Activated CD4-positive, alpha-beta T cell treated with anti-CD3 and anti-CD28 coated beads, Interleukin-2, amount 10 ng/mL, durations not matched to agents 24 days and 14 days (primary cell): ENCODE measurements at places on chromosomes 13 and 19.

GRCh38 chr13:99376132-99376531, 68.9 kb upstream of the GPR183 start:
- no peak for DNase-seq

DNA sequence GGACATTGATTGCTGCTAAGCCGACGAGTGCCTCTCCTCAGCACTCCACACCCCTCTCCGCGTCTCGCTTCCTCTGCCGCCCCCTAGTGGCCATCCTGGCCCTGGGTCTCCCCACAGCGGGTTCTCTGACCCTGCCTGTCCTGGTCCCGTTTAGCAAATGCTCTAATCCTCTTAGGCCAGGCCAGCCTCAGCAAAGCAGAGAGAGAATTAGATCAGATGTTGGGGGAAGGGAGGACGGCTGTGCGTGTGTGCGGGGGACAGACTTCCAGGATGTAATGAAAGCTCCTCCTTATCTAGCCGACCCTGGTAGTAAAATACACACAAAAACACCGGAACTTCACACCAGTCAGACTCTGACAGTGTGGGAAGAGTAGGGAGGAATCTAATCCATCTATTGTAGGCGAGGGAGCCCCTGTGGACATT, 4.5 kb downstream of the TPRX2 start:
- peak; percentile 95 for DNase-seq

DNA sequence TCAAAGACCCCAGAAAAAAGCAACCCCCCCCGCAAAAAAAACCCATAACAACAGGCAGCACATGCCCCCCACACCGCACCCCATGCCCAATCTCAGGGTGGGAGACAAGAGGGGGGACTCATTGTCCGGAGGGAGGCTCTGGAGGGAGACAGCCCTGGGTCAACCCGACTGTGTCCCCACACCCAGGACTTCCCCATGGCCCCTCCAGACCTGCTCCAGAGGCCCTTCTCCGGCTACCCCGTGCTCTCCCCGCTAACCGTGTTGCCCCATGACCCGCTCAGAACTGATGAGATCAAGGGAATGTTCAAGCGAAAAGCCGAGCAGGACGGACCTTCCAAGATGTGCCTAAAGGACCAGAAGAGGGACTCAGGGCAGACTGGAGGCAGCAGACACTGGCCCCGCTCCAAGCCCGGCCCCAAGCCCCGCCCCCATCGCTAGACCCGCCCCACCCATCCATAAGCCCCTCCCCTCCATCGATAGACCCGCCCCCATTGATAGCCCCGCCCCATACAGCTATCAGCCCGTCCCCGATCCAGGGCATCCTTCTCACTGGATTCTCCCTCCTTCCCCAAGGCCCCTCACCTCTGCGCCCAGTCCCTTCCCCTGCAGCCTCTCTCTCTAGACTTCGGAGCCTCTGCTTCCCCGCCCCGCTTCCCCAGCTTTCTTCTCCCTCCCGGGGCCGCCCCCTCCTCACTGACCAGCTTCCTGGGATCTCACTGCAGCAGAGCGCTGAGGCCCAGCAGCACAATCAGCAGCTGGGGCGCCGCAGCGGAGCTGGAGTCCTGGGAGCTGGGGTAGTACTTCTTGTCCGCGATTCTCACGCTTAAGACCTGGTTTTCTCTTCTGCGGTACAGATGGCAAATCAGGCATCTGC, 2.2 kb downstream of the BST2 start:
- DNase-seq = peak; percentile 80

DNA sequence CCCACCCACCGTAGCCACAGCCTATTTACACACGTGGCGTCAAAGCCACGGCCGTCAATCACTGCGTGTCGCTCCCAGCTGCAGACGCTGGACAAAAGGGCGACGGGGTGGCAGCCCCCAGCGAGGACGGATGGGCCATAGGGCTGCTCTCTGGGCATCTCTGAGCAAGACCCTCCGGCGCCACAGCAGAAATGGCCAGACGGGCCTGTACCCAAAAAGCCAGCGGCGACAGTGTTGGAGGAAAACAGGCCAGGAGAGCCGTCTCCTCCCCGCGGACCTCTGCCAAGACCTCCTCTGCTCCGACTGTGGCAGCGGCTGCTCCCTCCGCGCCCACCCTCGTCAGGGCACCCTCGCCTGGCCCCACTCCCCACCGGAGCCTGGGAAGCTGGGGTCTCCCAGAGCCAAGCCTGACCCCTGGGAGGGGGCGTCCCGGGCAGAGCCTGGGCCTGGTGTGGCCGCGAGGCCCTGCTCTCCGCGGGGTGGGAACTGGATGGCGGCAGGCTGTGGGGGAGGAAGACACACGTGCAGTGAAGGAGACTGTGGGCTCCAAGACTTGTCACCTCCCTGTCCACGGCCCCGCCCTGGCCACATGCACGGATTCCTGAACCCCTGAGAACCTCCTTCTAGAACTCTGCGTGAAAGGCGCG, 2.7 kb downstream of the C2CD4C start:
- no peak for DNase-seq

DNA sequence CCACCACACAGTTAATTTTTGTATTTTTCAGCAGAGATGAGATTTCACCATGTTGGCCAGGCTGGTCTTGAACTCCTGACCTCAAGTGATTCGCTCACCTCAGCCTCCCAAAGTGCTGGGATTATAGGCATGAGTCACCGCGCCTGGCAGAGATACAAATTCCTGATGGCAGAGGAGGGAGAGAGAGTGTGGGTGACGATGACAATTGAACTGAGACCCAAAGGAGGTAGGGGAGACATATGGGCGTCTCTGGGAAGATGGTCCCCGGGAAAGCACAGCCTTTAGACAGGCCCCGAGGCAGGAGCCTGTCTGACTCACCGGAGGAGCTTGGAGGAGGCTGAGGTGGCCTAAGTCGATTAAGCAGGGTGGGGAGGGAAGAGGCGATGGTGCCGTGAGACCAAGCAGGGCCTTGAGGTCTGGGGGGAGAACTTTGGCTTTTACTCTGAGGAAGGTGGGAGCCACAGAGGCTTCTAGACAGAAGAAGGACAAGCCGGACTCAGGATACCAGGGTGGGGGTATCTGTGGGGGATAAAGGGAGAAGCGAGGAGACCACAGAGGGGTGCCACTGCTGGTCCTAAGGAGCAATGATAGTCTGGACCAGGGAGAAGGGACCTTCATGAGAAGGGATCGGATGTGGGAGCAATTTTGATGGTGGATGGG, 38.2 kb downstream of the ARRDC2 start:
- DNase-seq = no peak

GRCh38 chr13:47853236-47853635, 147.8 kb downstream of the SUCLA2 start:
- DNase-seq = no peak
